ENCODE measurements at places on chromosomes 11 and 22.
A peak's percentile ranks its signal among the peaks of the same experiment; 100 is the strongest.

GRCh38 chr11:108921211-108921610 is 256.3 kb downstream of the DDX10 start:
- no peak for DNase-seq

DNA sequence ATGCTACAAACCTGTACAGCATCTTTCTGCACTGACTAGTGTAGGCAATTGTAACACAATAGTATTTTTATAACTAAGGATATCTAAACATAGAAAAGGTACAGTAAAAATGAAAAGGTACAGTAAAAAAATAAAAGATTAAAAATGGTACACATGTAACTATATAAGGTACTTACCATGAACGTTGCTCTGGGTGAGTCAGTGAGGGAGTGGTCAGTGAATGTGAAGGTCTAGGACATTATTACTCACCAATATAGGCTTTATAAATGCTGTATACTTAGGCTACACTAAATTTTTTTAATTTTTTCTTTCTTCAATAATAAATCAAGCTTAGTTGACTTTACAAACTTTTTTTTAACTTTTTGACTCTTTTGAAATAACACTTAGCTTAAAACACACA is 59.9 kb downstream of the EIF3M start:
- no peak for DNase-seq

DNA sequence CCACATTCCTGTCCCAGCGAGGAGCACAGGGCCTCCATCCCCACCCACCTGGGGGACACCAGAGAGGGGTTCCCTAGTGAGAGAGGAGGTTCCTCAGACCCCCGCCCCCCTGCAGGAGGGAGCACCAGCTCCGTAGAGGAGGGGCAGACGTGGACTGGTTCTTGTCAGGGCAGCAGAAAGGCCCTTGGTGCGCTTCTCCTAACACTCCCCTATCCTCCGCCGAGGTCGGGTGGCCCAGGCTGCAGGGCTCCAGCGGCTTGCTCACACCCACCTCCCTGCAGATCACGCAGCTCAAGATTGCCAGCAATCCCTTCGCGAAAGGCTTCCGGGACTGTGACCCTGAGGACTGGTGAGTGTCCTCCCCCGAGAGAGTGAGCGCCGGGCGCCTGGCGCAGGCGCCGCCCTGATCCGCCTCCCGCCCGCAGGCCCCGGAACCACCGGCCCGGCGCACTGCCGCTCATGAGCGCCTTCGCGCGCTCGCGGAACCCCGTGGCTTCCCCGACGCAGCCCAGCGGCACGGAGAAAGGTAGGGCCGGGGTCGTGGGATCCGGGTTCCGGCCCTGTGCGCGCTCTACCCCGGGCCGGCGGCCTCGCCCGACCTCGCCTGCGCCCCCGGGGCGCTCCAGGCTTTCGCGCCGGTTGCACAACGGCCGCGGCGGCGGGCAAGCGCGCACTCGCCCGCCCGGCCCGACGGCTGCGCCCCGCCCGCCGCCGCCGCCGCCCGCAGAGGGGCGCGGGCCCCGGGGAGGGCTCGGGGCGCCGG is 5.1 kb downstream of the TBX1 start:
- DNase-seq: no peak

- DNase-seq: no peak
Measured at GRCh38 chr11:129458756-129459535, 83.3 kb downstream of the BARX2 start.

DNA sequence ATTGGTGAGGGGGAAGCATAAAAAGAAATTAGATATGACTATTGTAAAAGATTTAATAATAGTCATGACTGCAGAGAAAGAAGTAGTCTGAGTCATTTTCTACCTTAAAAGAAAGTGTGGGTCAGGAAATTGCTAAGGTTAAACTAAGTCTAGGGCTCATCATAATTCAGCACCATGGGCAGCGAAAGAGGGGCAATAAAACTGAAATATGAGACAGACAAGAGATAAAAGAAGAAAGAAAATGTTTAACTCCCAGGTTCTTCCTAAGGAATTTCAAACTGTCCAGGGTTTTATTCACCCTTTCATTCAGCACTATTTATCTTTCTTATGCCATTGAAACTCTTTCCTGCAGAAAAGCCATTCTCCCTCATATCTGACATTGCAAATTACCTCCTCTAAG is 114.4 kb upstream of the API5 start:
- DNase-seq: no peak

DNA sequence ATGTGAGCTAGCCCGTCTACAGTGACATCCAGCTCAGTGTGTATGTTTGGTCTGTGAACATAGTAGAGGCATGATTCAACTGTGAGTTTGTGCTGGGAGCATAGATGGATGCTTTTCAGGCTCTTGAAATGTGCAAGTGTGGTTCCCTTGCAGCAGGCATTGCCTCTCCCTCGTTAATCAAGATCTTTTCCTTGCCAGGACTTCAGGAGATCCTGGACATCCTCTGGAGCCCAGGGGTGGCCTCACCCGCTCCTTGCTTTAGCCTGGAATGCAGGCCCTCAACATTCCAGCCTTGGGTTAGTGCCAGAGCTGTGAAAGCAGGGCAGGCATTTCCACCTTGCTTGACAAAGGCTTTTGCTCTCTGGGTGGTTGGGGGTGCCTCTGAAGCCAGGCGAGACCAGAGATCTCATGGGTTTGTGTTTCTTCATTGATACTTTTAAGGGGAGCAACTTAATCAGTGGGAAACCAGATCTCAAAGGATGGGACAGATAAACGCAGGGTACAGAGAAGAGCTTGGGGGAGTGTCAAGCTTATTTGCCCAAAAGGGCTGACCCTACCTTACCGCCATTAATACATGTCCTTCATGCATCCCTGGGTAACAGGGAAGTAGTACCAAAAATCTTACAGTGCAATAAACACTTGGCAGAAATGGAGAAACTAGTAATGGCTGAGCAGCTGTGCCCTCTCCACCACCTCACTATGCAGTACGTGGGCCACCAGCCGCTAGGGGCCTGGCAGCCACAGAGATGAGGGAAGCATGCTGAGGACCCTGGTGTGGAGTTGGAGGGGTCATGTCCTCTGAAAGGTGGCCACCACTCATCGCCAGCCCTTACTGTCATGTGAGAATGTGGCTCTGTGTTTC is 72.1 kb downstream of the PTPRJ start:
- no peak for DNase-seq

DNA sequence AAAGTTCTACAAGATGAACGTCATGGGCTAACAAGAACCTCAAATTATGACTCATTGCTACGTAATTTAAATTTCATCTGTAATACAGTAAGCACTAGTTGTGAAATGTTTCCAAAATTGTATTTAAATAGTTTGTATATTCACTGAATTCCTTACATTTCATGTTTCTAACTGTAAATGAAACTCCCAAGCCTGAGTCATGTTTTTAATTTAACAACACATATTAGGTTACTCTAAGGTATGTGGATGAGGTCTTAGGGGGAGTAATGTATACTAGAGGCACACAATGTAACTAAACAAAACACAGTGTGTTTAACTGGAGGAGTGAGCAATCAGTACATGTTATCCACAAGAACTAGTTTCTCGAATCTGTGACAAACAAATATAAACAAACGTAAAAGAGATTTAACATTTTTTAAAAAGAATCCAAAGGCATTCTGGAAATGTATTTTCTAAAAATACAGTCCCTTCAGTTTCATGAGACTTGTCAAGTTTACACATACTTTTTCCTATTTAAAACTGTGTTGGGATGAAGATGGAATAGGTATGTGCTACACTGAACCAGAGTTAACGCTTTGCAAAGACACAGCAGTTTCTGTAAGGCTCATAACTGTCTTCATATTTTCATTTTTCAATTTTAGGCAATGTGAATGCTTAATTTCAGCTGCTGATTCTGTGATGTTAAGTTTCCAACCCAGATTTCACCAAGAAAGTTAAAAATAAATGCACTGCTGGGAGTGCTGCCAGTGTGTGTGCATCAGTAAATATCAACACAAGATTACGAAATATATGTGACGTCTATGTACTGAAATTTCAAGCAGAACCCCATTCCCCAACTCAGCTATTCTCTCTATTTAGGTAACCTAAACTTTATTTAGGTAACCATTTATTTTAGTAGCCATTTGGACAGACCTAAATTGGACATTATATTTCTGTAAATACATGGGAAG is 52.6 kb downstream of the PITPNB start:
- no peak for DNase-seq

GRCh38 chr11:83835423-83835822 is 549.3 kb upstream of the CCDC90B start:
- no peak for DNase-seq

DNA sequence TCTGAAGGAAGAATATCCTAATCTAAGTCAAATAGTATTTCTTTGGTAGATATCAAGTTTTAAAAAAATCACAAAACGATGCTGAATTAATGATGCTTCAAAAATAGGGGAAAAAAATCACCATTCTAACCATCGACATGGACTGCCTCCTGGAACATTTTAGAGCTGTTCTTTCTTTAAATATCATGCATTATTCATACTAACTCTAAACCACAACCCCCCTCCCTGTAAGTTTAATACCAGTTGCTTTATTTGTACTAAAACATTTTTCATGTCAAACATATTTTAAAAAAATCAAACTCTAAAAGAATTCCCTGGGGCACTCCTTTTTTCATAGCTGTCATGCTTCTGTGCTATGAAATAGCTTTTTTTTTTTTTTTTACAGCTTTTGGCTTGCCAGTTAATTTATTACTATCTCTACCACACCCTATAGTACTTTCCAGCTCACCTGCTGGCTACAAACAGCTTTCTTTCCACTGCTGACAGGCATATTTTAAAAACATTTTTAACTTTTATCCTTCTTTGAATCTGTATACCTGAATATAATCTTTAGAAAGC is 256.9 kb downstream of the SOX6 start:
- DNase-seq: no peak

- DNase-seq: peak; percentile 9
Measured at GRCh38 chr11:86214710-86215109, 29.8 kb upstream of the EED start.

GRCh38 chr11:118109231-118109630 is 22.5 kb upstream of the SMIM35 start:
- DNase-seq: no peak

GRCh38 chr11:20731676-20732215 is 62.4 kb downstream of the NELL1 start:
- no peak for DNase-seq

DNA sequence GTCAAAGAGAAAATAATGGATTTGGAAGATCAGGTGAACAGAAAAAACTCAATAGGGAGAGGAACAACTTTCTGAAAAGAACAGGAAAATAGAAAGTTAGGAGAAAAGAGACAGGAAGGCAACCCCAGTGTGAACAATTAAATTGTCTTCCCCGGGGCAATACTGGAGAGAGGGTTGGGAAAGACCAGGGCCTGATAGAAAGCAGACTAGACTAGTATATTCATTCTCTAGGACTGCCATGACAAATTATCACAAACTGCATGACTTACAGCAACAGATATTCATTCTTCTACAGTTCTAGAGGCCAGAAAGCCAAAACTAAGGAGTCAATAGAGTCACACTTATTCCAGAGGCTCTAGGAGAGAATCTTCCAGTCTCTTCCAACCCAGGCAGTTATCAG is 482.8 kb downstream of the SOX6 start:
- DNase-seq: no peak

GRCh38 chr22:22827187-22827939 is 60.3 kb upstream of the IGLL5 start:
- no peak for DNase-seq

DNA sequence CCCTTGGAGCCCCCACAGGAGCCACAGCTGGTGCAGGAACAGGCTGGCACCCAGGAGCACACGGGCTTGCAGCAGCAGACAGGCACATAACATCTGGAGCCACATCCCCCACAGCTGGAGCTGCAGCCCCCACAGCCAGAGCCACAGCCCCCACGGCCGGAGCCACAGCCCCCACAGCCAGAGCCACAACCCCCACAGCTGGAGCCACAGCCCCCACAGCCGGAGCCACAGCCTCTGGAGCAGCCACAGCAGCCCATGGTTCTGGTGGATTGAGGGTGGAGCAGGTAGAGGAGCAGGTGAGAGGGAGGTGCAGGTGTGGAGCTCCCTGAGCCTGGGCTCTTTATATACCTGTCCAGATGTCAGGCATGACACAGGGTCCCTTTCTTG is at the start of gene KRTAP5-2:
Gene KRTAP5-2 (minus strand): TSS at position 301 of the 387 bp plus-strand sequence. CDS start 44 bp downstream, at position 257.
- DNase-seq: no peak

- DNase-seq: no peak
Measured at GRCh38 chr11:46564459-46564858, 29.4 kb downstream of the AMBRA1 start.

- no peak for DNase-seq
Measured at GRCh38 chr11:85889676-85890579, 34.7 kb downstream of the CCDC83 start.

DNA sequence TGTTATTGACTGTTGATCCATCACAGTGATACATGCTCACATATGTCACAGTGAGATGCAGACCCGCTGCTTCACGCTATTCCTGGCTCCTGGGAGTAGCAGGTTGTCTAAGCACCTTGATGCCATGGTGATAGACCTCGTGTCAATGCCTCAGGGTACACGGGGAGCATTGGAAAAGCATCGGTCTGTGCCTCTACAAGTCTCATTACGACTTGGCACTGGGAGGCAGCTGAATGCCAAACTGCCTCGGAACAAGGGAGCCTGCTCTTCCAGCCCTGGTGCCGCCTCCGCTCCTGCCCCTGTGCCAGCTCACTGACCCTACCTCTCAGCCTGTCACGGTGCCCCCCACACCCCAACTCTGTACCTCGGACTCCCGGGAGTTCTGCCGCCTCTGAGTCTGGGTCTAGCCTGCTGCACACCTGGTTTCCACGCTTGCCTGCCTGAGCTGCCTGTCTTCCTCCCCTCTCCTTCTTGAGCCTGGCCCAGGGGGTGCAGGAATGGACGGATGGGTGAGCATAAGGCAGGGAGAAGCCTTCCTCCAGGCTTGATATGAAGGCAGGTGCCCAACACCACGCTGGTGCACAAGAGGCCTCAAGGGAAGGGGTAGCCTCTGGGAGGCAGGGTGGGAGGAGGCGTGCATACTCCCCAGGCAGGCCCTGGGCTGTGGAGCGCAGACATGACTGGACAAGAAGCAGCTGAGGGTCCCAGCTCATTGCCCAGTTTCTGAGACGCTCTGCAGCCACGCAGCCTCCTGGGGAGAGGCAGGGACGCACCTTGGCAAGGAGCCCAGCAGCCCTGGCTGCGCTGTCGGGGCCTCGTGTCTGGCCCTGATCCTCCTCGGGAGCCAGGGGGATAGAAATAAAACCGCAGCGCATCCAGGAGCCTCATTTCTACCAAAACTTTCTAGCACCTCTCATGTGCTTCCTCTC is 1.8 kb upstream of the NFAM1 start:
- DNase-seq: no peak

- no peak for DNase-seq
Measured at GRCh38 chr11:31233425-31233824, 136.1 kb downstream of the DCDC1 start.

- no peak for DNase-seq
Measured at GRCh38 chr11:85742348-85742747, 56.4 kb upstream of the CCDC89 start.

DNA sequence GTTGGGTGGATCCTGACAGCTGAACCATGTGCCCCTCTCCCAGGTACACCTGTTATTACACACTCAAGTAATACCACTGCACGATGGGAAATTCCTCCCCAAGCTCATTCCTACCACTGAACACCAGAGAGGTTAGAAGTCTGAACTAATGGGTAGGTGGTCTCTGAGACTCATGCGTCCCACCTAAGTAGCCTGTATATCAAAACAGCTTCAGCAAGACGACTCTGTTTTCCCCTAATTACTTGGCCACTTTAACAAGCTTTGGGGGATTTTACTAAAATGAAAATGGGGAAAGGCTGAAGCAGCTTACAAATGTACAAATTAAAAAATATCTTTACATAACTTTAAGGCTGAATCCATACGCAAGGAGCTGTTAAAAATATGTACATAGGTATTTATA is 29.4 kb downstream of the LGR4 start:
- no peak for DNase-seq

- no peak for DNase-seq
Measured at GRCh38 chr22:26289611-26290101, 120.4 kb downstream of the SEZ6L start.

GRCh38 chr11:8206251-8207079 is 37.6 kb upstream of the RIC3 start:
- DNase-seq: no peak
